ENCODE measurements at places on chromosomes 1 and 21. TPM values are rescaled to one million over a fixed set of nuclear protein-coding genes. Genes with fewer than 3 reads are reported as not detected.

- DNase-seq, result no peak
Measured at GRCh38 chr1:160488347-160489058, 34.6 kb downstream of the SLAMF6 start.

Gene CACNA1S
- not detected for total RNA-seq

DNA sequence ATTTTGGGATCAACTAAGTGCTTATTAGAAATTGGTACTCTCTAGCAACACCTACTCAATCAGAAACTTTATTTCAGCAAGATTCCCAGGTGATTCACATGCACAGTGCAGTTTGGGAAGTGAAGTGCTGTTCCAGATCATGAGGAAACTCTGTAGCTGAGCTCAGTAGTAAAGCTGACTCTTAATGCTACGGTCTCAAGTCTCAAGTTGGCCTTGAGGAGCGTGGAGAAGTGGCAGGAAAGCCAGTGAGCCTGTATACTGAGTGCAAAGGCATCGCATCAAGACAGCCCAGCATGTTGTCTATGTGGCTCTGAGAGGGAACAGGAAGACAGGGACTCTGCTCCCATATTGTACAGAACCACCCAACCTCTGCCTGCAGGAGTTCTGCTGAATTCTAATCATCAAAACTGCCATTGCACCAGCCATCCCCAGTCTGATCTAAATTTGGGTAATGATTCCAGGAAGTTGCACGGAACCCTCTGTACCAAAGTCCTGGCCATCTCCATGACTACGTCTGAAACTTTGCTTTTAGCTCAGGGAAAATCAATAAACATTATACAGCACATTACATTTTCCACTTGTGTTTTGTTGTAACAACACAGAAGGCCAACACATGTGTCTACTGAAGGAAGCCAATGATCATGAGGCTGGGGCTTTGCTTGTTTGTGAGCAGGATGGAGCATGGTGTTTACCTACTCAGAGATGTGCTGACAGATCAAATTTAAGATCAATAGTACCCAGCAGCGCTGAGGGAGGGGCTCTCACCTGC lies 105.1 kb upstream of the TLR5 start:
- DNase-seq, result no peak

DNA sequence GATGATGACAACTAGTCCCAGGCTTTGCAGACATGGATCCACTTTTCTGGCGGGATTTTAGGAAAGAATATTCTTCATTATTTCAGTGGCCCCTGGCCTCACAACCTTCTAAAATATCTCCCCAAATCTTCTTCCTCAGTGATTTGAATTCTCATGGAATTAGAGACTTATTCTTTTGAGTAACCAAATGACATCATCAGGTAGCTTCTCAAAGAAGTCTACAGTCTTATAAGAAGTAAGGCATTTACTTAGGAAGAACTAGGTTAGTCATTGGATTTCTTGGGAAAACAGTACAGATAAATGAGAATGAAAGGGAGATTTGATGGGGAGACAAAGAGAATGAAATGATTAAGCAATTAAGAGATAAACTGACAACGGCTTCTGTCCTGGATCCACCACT lies 201.1 kb upstream of the PROX1 start:
- DNase-seq, result no peak

Gene ZNF648
- total RNA-seq, result not detected

Gene NBPF10
- 1.2 TPM for total RNA-seq

Gene ZNF697
- total RNA-seq, result 10.6 TPM

- peak; percentile 78 for DNase-seq
Measured at GRCh38 chr1:63522891-63523728, at the start of the genes EFCAB7 and ITGB3BP. TSS of gene EFCAB7 (plus strand) at chr1:63523525. CDS start at chr1:63525573, 2,048 bp downstream. TSS of gene ITGB3BP (minus strand) at chr1:63523225. CDS start at chr1:63523133, 92 bp downstream.

GRCh38 chr1:54883349-54884102 lies 3.5 kb downstream of the DHCR24 start:
- no peak for DNase-seq

- no peak for DNase-seq
Measured at GRCh38 chr1:12167493-12168429, 970 bp downstream of the TNFRSF1B start.

GRCh38 chr1:27603681-27604578 lies at the start of gene AHDC1:
TSS of gene AHDC1 (minus strand) at chr1:27604144. CDS start at chr1:27552115, 52,029 bp downstream.
- DNase-seq, result peak; percentile 97

- no peak for DNase-seq
Measured at GRCh38 chr1:219820551-219820950, 107.8 kb downstream of the SLC30A10 start.

DNA sequence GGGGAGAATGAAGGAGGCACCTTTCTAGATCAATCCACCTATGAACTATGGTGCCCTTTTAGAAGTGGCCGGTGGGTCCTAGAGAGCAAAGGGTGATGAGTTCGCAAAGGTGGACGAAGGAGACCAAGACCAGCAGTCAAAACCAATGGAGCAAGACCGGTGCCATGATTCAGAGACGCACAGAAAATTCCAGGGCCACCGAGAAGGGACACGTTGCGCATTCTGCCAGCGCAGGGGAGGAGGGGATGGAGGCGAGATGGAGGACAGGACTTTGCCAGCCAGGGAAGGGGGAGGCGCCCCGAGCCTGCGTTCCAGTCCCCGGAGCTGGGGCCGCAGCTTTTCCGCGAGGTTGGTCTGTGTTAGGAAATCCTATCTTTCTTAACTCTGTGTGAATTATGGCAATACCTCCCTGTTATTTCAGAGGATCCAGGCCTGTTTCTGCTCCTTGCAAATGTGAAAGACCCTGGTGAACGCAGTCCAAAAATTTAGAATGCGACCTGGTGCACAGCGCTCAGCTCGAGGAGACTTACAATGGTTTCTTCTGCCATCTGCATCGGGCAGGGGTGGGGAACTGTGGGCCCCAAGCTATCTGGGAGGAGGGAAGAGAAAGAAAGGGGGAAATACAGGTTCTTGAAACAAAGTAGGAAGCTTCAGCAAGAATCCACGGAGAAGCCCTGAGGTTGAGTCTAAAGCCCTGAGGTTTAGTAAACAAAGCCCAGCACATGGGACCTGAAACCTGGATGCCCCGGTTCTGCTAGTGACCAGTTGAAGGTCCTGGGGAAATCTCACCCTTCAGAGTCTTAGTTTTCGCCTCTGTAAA lies 129.4 kb downstream of the MRPS6 start:
- peak; percentile 87 for DNase-seq

Gene SMYD3
- total RNA-seq, result 11.6 TPM

Gene PGLYRP3
- not detected for total RNA-seq

DNA sequence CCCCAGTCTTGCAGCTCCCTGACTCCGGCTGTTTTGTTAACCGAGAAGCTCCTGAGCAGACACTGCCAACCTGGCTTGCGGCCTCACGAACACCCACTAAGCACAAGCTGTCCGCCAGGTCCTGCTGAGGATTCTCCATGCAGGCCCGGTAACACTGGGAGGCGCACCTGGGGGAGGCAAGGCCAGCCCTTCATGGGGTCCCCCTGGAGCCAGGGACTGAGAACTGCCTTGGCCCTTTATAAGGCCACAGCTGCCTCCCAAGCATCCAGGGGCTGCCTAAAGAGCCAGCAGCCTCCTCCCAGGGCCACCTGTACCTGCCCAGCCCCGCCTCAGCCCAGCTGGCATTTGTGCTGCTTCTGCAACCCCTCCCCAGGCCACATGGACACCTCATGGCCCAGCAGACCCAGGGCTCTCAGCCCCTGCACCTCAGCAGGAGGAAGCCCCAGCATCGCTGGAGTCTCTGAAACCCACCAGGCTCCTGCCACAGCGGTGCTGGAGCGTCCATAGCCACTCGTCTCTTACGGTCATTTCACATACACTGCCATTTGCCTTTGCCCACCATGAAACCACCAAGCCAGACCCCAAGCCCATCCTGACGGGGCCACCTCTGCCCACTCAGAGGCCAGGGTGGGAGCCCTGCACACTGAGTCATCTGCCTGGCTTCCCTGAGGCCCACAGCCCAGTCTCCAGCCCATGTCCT lies 82.5 kb downstream of the NPHP4 start:
- DNase-seq, result no peak

GRCh38 chr1:66774438-66774837 lies 22.2 kb downstream of the DYNLT5 start:
- no peak for DNase-seq

GRCh38 chr1:9321480-9321849 lies 28.8 kb downstream of the SPSB1 start:
- no peak for DNase-seq

Gene CRYAA
- not detected for total RNA-seq

- no peak for DNase-seq
Measured at GRCh38 chr21:34553151-34553952, 41.3 kb upstream of the KCNE1 start.

DNA sequence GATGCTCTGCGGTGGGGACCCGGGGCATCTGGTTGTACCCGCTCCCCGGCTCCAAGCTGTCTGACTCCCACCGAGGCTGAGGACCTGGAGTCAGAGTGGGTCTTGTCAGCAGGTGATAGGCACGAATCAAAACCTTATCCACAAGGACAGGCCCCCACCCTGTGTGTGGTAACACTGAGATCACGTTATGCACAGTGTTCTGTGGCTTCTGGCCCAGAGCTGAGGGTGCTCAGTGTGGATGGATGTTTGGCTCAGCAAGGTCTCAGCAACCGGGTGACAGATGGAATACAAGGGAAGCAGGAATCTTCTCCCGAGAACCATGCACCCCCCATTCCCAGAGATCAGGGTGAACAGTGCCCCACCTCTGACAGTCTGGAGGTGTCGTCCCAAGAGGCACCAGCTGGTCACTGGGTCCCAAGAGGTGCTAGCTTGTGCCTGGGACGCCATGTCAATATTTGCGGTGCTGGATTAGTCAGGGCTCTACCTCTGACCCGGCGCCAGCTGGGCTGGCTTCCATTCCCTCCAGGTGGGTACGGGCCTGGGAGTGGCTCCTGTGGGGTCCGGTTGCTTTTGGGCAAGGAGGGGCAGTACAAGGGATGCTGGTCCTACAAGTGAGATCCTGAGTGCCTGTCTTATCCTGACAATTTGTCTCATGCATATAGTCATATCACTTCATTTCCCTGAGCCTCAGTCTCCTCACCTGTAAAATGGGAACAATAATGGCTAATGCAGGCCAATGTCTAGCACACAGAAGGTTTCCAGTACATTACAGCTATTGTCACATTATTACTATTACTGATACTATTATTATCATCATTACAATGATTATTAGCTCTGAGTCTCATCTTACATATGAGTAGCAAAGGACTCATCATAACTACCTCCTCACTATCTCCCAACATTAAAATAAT lies 957 bp downstream of the CAPN9 start:
- DNase-seq, result peak; percentile 68

DNA sequence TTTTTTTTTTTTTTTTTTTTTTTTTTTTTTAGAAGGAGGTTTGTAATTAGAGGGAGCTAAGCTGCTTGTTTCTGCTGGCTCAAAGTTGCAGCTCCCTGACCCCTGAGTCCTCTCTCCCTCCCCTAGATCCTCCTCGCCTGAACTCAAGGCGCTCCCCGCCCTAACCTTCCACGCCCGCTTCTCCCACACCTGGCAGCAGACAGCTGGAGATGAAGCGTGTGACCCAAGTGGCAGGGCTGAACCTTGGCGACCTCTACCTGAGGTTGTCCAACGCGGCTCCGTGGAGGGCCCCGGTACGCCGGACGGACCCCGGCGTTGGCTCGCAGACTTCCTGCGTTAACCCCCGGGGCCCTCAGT lies 795 bp downstream of the NGF start:
- DNase-seq, result no peak
